A549 (cell line): ENCODE measurements at places on chromosomes 2 and 18. TPM values are rescaled to one million over a fixed set of nuclear protein-coding genes. Genes with fewer than 3 reads are reported as not detected.

Gene TSGA10
- polyA plus RNA-seq, result 4.2 to 4.8 TPM (median 4.5 TPM) in 3 replicates

Gene SLC9A4
- not detected in 3 replicates for polyA plus RNA-seq

- DNase-seq, result no peak
Measured at GRCh38 chr18:33928231-33928630, 296.5 kb downstream of the NOL4 start.

GRCh38 chr18:75204269-75204731 lies 4.6 kb downstream of the PTGR3 start:
- no peak for DNase-seq
